NCI-H2029 treated with DMSO at 0.1 percent for 48 hours (cell line): ENCODE measurements at places on chromosomes 16 and 17.

DNA sequence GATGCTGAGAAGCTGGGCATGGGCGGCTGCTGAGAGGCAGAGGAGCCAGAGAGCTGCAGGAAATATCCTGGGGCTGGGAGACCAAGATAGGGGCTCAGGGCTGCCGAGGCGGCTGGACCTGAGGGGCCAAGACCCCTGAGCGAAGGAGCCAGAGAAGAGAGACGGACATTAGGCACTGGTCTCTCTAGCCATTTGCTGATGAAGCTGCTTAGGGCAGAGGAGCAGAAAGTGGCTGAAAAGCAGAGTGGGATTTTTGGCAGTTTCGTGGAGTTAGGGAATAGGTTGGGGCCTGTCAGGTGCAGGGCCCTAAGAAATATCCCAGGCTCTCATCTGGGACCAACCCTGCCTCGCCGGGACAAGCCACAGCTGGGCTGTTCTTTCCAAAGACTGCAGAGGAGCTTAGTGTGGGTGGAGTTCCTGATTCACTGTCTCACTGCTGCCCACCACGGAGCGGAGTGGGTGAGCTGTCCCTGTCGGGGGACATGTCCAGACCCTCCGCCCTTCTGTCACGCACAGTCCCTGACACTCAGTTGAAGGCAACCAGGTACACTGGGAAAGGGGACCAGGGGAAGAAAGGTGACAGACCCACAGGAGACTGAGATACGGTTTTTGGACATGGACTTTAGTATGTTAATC lies 11.3 kb upstream of the DNASE1 start:
- no peak for DNase-seq

DNA sequence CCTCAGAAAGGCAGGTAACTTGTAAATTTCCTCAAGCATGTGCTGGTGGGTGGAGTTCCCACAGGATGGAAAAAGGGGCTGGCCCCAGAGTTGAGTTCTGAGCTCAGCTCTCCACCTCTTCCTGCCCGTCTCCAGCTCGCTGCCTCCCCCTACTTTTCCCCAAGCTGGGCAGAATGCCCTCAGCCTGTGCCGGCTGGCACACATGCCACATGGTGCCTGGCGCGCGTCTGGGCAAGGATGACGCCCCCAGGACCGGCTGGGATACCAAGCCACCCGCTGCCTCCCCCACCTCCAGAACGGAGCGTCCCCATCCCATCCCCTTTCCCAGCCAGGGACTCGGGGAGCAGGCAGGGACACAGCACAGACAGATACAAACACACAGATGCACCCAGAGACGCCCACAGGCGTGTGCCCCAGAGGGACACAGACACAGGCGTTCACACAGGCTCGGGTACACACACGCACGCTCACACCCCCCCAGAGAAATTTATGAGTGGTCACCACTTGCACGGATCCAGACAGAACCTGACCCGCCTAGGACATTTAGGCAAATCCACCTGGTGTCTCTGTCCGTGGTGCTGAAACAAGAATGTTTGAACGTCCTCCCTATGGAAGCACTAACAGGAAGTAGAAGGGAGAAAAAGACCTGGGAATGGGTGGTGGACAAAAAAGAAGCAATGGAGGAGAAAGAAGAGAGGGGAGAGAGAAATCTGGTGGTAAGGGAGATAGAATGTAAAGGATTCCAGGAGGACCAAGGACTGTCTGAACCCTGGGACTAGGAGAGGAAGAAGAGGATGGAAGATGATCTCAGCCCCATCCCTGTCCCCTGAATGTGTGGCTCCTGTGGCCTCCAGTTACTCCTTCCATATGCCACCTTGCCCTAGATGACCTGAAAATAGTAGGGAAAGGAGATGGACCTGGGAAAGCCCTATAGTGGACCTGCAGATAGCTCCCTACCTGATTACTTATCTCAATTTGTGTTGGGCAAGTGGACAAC lies 15.5 kb downstream of the NEUROD2 start:
- no peak for DNase-seq

GRCh38 chr17:1625053-1625452 lies 3.6 kb downstream of the SLC43A2 start:
- DNase-seq, result no peak

DNA sequence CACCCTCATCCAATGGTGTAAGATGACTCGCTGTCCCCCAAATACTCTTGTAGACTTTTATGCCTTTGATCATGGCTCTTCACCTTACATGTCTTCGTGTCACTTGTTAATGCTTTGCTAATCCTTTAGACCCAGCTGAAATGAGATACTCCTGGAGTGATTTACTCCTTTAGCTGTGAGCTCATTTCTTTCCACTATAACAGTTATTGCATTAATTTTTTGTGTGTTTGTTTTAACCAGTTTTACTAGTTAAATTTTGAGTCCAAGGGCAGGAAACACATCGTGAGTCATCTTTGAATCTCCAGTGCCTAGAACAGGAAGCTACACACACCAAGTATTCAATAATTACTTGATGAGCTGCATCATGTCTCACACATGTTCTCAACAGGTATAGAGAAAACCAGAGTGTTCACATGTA lies 6.5 kb upstream of the CTCF start:
- no peak for DNase-seq

- no peak for DNase-seq
Measured at GRCh38 chr17:47660064-47660492, 10.4 kb downstream of the KPNB1 start.

- DNase-seq, result no peak
Measured at GRCh38 chr17:5282642-5283217, 646 bp downstream of the RABEP1 start.

- DNase-seq, result no peak
Measured at GRCh38 chr17:15130426-15130825, 134.7 kb downstream of the PMP22 start.

DNA sequence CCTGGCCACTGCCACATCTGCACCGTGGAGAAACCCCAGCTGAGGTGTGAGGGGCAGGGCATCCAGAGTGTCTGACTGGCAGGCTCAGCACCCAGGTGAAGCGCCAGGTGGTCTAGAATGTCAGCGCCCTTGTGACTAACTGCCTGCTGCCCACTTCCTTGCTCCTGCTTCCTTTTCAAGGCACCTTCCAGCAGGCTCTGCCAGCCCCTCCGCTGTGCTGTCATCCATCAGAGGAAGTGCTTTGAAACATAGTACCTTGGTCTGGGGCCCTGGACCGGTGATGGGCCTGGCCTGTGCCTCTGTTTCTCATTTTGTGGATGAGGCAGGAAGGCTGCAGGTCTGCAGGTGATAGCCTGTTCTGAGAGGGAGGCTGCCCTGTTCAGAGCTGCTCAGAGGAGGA lies 5.5 kb downstream of the SPNS2 start:
- no peak for DNase-seq

- peak; percentile 52 for DNase-seq
Measured at GRCh38 chr16:35798885-35799426, 2339.5 kb downstream of the TP53TG3F start.

GRCh38 chr17:9016941-9017552 lies 4.3 kb upstream of the NTN1 start:
- DNase-seq, result no peak

DNA sequence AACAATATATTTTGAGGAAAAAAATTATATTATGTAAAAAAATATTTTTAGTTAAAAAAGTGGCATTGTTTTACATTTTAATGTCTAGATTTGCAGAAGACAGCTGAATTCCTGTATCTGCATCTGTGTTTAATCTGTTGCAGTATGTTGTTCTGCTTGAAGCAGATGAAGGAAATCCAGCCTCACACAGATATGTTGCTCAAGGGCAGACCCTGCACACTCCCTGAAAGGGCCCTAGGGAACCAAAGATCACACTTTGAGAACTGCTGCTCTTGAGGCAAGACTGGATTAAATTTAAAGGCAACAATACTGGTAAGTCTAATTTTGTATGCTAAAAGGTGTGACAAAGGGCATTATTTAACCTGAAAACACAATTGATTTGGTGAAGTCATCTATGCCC lies 16.4 kb upstream of the SLC6A4 start:
- DNase-seq, result no peak

GRCh38 chr16:49280841-49281371 lies 732 bp downstream of the CBLN1 start:
- no peak for DNase-seq

DNA sequence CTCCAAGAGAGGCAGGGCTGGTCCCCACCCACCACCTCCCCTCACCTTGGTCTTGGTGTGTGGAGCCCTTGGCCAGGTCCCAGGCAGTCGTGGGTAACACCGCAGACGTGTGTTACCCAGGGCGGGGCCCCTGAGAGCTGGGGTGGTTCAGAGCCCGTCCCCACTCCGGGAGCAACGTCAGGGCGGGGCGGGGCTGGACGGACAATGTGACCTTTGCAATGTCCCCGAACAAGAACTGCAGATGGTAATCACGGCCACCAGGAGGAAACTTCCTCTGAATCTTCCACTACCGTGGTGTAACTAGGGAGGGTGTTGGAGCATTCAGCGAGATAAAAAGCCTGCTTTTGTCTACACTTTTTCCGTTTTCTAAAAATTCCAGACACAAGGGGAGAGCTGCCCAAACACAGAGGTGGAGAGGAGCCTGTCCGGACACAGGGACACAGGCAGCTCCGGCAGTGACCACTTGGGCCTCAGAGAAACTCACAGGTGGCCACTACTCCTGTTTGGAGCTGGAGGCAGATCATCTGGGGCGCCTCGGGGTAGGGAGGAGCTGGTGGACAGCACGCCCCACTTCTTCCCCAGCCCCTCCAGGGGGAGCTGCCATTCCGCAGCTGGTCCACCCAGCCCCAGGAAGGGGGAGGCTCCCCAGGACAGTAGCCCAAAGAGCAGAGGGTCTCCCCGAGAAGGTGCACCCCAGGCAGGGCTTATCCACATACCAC lies 14.2 kb upstream of the SLC38A10 start:
- no peak for DNase-seq

GRCh38 chr16:48102083-48103008 lies 53.4 kb downstream of the ABCC12 start:
- DNase-seq, result no peak

GRCh38 chr16:80806927-80807340 lies 2.5 kb upstream of the CDYL2 start:
- no peak for DNase-seq

- no peak for DNase-seq
Measured at GRCh38 chr16:62213763-62214162, 177.5 kb upstream of the CDH8 start.

- no peak for DNase-seq
Measured at GRCh38 chr17:48869821-48870318, 22.7 kb upstream of the ATP5MC1 start.

GRCh38 chr16:50244140-50244503 lies 22.2 kb upstream of the ADCY7 start:
- no peak for DNase-seq

DNA sequence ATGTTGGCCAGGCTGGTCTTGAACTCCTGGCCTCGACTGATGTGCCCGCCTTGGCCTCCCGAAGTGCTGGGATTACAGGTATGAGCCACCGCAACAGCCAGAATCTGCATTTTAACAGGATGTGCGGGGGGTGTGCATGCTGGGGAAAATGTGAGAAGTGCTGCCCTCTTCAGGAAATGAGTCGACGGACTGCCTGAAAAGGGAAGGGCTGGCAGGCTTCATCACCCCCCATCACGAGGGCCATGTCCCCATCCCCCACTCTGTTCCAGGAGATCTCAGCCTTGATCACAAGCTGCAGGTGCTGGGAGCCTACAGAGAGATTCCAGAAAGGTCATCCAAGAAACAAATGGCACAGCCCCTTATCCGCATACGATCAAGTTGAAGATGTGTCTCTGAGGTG lies 195.3 kb upstream of the RPL38 start:
- peak; percentile 53 for DNase-seq

DNA sequence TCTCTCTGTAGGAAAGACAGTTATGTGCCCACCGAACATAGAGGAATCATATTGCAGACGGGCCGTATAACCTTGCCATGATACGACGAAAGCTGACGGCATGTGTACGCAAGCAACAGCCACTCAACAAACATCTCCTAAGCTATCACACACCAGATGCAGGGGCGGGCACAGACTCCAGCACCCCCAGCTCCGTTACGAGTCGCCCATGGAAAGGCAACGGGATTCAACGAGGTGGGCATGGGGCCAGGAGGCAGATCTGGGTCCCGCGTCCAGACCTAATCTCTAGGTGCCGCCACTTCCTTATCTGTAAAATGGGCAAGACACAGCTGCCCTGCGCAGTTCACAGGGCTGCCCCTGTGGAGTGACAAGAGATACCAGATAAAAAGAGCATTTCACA lies 35.6 kb downstream of the ABR start:
- DNase-seq, result no peak

DNA sequence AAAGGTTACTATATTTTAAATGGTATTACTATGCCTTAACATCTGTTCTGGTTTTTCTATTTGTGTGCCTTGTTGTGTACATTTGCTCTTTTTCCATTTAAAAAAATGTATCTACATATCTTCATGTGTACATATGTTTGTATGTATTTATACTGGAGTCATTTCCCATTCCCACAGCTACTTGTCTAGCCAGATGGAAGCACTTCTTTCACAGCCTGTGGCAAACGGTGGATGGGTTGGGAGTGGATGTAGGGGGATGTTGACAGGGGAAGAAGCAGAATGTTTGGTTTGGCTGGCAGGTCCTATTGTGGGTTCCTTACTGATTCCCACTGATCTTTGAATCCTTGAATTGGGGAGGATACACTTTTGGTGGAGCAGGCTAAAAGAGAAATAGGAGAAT lies 93.6 kb upstream of the CNTNAP4 start:
- DNase-seq, result no peak

GRCh38 chr16:48334325-48334724 lies 50.9 kb downstream of the SIAH1 start:
- no peak for DNase-seq

DNA sequence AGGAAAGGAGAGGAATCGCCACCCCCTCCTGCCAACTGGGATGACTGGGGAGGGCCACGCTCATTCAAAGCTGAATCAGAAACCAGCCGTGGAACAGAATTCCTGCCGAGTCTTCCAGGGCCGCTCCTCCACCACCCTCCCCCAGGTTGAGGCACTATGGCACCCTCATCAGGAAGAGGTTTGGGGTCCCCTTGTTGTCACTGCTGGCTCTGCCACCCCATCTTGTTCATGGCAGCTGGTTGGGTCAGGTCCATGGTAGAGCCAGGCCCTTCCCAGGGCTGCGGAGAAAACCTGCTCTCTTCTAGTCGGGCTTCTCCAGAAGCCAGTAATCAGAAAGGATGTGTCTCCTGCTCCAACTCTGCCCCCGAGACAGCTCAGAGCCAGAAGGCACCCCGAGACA lies 41.8 kb downstream of the KCNJ12 start:
- DNase-seq, result no peak

- no peak for DNase-seq
Measured at GRCh38 chr17:45022288-45022648, 29.2 kb downstream of the DCAKD start.

DNA sequence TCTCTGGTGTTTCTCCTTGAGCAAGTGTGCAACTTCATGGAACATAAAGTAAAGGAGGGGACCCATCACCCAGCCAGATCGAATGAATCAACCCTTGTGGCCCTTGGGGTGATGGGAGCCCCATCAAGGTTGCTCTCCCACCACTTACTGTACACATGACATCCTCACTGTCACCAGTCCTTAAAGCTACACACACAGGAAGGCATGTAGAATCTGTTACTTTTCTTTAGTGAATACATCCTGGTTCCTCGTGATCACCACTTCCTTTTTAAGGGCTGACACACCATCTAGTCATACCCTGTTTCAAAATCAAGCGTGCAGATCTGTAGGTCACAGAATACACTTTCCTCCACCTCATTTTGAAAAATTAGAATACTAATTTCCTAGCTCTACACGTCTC lies 22.6 kb upstream of the MPHOSPH6 start:
- no peak for DNase-seq
